ENCODE measurements at places on chromosomes 6 and 20.

- DNase-seq: no peak
Observed at GRCh38 chr6:85360794-85361642, 88.9 kb upstream of the NT5E start.

DNA sequence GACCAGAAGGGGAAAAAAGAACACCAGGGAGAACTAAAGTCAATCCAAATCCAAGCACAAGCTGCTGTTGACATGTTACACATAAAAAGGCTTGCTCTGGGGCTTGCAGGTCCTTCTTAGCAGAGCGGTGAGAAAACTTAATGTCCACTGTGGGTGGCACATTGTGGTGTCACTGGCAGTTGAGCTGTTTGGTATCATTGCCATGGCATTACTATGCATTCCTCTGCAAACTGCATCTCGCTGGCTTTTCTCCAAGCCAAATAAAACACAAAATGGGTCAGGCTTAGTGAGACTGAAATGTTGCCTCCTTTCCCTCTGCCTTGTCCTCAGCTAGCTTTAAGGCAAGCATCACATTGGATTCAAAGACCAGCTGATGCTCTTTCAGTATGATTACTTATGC, 40.9 kb downstream of the LY86 start:
- DNase-seq: no peak

- no peak for DNase-seq
Observed at GRCh38 chr20:48667889-48668413, 159.8 kb downstream of the PREX1 start.

GRCh38 chr6:130376936-130377335, 11.1 kb downstream of the TMEM200A start:
- DNase-seq: no peak

DNA sequence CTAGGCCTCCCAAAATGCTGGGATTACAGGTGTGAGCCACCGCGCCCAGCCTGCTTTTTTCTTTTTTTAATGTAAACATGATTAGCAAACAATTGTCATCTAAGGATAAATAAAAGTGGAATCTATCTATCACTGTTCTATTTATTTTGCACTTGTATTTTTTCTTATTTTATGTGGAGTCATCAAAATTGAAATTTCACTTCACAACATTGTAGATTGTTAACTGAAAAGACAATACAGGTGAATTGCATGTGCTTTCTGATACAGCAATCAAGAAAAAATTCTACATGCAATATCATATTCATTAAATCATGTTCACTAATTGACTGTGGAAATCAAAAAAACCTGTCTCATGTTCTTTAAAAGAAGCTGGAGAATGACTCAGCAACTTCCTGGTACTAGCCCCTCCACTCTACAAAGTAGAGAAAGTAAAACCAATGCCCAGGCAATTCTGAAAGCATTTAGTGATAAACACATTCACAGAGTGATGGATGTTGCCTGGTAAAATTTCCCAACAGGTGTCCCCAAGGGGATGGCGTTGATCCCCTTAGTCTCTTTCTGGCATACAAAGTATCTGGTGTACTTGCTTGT, 10.7 kb upstream of the RFX6 start:
- no peak for DNase-seq

- DNase-seq: no peak
Observed at GRCh38 chr20:4985658-4986057, 15.7 kb downstream of the SLC23A2 start.

GRCh38 chr6:37020381-37020780, 14.9 kb downstream of the FGD2 start:
- DNase-seq: no peak

GRCh38 chr6:108179741-108180140, 13.9 kb downstream of the NR2E1 start:
- DNase-seq: no peak

GRCh38 chr6:158808941-158809678, 10.1 kb downstream of the EZR start:
- DNase-seq: no peak

DNA sequence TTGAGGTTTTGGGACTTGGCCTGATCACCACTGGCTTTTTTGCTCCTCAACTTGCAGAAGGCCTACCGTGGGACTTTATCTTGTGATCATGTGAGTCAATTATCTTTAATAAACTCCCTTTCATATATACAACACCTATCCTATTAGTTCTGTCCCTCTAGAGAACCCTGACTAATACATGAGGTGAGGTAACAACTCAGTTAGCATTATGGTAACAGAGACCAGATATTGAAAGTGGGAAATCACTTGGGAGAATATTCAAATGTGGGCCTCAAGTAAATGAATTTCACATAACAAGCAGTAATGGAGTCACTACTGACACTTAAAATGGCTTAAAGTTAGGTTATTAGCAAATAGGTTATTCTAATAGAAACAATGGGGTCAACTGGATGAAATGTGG, 438.1 kb upstream of the AGPAT4 start:
- DNase-seq: no peak

- DNase-seq: no peak
Observed at GRCh38 chr6:143227675-143228074, 167.0 kb downstream of the AIG1 start.

DNA sequence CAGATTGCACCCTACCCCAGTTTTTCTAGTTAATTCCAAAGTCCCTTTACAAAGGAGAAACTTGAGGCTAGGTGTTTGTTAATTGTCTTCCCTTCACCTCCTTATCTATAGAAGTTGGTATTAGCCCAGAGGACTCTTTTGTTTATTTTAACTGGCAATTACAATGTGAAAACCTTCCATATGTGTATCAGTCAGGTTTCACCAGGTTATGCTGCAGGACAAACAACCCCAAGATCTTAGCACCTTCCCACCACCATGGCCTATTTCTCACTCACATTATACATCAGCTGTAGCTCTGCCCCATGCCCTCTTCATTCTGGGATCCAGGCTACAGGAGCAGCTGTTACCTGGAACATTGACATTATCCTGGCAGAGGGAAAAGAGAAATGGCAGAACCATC, 31.1 kb downstream of the SNHG17 start:
- no peak for DNase-seq

DNA sequence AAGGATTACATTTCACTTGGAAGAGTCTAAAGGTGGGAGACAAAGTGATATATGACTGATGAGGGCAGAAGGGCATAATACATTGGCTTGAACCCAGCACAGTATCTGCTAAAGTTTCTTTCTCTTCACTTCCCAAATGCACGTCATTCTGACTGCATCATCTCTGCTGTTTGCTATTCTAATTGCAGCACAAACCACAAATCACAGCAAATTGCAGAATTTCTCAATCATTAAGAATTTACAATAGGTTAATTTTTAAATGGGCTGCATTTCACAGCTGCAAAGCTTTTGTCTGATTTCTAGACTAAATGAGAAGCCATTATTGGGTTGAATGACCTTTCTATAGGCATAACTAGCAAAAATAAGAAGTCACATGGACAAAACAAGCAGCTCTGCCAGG, 337.0 kb downstream of the RNGTT start:
- no peak for DNase-seq

GRCh38 chr6:16436550-16436949, 198.2 kb downstream of the GMPR start:
- DNase-seq: no peak

DNA sequence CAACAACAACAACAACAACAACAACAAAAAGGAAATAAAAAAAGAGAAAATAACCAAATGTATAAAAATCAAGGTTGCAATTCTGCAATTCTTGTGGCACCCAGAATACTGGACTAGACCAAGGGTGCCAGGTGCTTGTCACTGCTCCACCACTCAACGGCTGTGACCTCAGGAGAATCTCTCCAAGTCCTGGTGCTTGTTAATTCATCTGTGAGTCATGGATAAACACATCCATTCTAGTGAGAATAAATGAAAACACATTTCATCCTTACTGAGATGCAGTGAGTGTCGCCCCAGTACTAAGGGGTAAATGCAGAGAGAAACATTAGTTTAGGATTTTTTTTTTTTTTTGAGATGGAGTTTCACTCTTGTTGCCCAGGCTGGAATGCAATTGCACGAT, 32.0 kb downstream of the HLA-C start:
- no peak for DNase-seq

- no peak for DNase-seq
Observed at GRCh38 chr6:41306187-41306854, 19.8 kb upstream of the TREM1 start.

DNA sequence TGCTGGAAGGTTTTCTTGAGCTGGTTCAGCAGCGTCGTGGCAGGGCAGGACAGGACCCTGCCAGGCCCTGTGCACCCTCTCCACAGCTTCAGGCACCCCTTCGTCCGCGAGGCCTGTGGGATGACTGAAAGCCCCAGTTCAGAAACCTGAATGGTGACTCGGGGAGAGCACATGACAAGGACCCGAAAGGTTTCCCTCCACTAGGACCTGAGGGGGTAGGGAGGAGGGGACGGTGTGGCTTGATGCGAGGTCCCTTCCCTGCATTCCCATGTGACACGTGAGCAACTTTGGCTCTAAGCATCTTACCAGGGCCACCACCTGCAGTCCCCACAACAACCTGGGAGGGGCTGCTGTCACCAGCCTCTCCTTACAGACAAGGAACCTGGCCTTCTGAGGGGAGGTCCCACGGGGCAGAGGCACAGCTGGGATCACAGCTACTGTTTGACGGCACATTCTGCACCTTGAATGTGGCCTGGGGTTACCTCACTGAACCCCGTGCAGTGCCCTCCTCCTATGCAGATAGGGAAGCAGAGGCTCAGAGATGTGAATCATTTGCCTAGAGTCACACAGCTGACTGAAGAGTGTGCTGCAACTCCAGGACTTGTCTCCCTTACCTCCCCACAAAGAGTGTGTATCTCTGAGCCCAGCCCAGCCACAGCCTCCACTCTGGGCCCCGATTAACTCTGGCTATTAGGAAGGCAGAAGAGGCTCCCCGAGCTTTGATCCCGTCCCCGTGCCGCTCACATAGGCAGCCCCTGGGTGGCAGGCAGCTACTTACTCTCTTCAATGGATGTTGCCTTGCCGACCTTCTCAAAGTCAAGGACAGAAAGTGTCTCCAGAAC, 84.6 kb downstream of the PTPN1 start:
- DNase-seq: no peak

DNA sequence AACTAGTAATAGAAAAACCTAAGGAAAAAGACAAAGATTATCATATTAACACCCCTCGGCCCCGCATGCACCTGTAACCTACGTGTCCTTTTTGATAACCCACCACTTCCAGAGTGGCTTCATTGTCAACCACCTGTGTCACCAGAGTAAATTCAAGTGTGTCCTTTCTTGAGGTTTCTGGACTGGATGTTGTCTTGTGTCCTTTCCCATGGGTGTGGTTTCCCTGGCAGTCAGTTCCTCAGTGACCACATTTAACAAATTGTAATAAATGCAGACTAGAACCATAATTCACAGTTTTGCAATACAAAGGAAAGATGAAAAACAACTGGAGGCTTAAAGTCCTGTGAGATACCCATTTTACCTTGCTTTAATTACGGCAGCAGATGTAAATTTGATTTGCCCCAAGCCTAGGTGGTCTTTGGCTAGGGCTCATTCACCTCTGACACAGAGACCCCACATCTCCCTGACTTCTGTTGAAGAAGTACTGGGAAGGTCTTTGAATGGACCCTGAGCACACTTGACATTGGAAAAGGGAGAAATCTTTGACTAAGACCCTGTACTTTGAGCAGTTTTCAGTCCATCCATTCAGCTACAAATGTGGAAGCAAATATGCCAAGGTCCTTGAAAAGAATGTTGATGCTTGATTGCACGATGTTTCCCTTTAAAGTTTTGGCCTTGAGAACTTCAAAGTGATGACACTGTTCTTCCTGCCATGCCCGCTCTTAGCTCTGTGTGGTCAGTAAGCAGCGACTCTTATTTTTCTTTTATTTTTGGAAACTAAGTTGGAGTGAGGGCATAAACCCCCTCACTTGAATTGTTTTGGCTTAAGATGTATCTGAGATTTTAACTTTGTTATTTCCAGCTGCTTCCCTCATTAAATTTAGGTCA, 232.4 kb downstream of the UST start:
- DNase-seq: no peak

GRCh38 chr6:90216072-90216977, 80.3 kb downstream of the BACH2 start:
- no peak for DNase-seq

- no peak for DNase-seq
Observed at GRCh38 chr20:59743767-59744485, 139.6 kb downstream of the PHACTR3 start.

DNA sequence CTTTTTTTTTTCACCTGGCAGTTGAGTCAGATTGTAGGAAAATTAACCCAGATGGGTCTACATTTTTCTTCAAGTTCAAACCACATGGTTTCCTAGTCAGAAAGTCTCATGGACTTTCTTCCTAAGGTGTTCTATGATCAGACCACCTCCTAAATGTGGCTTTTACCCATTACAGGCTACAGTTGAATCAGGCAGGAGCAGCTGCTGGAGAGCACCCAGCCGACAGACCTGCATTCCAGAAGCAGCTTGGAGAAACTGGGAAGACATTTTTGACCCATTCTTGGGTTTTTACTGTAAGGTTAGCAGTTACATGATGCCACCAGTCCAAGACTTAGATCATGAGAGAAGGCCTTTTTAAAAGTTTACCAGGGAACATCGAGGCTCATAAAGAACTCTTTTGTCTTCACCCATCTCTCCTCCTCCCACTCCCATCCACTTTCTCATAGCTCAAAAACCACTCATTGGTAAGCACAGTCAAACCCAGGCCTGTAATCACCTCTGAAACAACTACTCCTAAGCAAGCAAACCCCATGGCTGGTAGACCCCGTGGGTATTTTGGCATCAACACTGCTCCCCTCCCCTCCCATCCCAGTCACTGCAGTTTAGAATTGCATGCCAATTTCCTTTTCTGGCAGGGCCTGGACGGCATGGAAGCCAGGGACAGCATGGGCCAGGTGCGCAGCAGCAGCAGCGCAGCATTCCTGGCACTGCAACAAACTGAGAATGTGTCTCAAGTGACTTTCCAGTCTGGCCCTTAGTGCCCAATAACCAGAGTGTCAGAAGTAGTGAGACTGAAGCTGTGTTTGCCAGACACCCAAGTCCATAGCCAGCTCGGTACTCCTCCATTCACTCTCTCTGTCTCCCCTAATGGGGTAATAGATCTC, 113.7 kb downstream of the CLIC5 start:
- DNase-seq: no peak

GRCh38 chr6:25287941-25288340, 8.8 kb downstream of the CARMIL1 start:
- DNase-seq: no peak

- DNase-seq: no peak
Observed at GRCh38 chr6:64034910-64035655, 399.5 kb downstream of the PHF3 start.

Data from stimulated activated CD4-positive, alpha-beta T cell treated with anti-CD3 and anti-CD28 coated beads, Interleukin-15, amount 100 ng/mL, for 1 hour (primary cell).